ENCODE measurements at places on chromosomes 13 and 19.

- peak; percentile 40 for DNase-seq
Measured at GRCh38 chr13:91722267-91722884, 324.0 kb downstream of the GPC5 start.

DNA sequence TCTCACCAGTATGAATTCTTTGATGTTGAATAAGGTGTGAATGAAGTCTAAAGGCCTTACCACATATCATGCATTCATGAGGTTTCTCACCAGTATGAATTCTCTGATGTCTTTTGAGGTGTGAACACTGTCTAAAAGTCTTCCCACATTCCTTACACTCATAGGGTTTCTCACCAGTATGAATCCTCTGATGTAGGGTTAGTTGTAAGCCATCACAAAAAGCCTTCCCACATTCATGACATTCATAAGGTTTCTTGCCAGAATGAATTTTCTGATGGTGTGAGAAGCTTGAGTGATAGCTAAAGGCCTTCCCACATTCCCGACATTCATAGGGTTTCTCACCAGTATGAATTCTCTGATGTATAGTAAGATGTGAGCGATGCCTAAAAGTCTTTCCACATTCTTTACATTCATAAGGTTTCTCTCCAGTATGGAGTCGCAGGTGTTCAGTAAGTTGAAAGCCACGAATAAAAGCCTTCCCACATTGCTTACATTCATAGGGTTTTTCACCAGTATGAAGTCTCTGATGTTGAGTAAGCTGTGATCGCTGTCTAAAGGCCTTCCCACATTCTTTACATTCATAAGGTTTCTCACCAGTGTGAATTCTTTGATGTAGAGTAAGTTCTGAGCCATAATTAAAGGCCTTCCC is 27.7 kb downstream of the ZNF461 start:
- DNase-seq, result no peak

DNA sequence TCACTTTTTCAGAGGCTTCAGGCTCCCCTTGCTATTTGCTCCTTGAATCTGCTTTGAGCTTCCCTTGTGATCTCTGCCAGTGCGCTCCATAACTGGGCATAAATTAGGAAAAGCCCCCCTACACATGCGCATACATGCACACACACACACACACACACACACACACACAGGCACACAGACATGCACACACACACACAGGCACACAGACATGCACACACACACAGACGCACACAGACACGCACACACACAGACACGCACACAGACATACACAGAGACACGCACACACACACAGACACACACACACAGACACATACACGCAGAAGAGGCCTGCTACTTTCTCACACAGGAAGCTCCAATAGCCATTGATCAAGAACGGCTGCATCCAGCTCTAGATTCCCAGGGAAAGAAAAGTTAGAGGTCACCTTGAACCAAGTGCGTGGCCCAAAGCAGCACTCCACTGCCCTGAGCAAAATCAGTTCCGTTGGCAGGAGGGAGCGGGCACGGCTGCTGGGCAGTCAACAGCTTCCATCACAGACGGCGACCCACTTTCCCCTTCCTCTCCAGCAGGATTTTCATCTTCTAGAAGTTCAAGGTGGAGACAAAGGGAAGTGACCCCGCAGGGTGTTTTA is 145.6 kb downstream of the DPF1 start:
- DNase-seq, result no peak

GRCh38 chr19:13033819-13034611 is 38.7 kb downstream of the NFIX start:
- DNase-seq, result peak; percentile 42
